Activated naive CD4-positive, alpha-beta T cell (primary cell): ENCODE measurements at places on chromosomes 7 and 10.

GRCh38 chr10:78342827-78343653 lies 309.4 kb downstream of the RPS24 start:
- no peak for DNase-seq

DNA sequence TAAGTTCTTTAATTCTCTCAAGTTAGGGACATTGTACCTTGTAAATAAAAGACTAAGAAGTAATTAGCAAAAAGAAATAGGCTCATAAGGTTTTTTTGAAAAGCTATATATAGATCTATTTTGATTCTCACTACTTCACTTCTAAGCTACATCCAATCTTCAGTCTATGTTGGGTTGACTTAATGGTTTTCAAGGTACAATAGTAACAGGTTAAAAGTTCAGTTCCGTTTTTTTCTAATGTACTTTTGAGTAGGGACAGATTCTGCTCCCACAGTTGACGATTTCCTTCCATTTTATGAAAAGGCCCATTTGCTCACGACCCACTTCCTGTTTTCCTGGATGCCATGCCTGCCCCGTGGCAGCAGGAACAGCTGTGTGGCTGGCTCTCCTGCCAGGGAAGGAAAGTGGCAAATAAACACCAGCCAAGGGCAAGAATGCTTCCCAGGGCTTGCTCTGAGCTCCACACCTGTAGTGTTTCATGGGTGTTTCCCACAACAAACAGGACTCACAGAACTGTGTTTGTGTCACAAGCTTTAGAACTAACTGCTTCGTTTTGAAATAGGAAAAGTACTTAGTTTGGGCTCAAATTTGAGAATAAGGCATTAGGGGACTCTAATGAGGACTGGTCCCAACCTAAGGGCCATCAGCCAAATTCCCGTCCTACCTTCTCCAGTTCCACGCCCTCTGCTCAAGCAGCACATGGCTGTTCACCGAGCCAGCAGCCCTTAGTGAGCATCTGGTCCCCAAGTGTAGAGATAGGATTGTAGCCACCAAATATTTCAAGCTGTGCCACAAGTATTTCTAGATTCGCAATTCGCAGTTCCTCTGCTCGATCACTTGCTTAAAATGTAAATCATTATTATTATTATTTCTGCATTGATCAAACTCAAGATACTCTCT lies 240.7 kb downstream of the COBL start:
- DNase-seq, result no peak

DNA sequence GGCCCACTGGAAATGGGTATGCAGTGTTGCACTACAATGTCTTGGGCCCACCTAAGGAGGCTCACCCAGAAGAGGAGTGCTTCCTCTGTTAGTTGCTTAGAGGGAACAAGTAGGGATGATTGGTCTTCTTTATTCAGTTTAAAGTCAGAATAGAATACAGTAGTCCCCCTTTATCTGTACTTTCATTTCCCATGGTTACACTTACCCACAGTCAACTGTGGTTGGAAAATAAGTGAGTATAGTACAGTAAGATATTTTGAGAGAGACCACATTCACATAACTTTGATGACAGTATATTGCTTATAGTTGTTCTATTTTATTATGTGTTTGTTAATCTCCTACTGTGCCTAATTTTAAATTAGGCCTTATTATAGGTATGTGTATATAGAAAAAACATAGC lies 151.4 kb downstream of the COL28A1 start:
- DNase-seq, result no peak

GRCh38 chr10:79353000-79353406 lies 5.7 kb downstream of the PPIF start:
- no peak for DNase-seq

DNA sequence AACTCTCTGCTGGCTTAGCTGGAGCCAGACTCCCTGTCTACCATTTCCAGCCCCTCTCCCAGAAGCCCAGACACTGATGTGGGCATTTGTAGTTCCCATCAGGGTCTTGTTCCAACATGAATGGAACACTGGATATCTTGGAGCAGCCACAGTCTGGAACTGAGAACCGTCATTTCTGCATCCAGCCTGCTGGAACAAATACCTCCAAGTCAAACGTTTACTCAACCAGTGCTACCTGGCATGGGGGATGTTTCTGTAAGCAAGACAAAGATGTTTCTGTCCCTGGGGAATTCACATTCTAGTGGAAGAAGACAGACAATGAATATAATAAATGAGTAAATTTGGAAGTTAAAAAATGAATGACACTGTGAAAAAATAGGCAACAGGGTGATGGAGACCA lies 70.8 kb upstream of the ZNF438 start:
- DNase-seq, result no peak

DNA sequence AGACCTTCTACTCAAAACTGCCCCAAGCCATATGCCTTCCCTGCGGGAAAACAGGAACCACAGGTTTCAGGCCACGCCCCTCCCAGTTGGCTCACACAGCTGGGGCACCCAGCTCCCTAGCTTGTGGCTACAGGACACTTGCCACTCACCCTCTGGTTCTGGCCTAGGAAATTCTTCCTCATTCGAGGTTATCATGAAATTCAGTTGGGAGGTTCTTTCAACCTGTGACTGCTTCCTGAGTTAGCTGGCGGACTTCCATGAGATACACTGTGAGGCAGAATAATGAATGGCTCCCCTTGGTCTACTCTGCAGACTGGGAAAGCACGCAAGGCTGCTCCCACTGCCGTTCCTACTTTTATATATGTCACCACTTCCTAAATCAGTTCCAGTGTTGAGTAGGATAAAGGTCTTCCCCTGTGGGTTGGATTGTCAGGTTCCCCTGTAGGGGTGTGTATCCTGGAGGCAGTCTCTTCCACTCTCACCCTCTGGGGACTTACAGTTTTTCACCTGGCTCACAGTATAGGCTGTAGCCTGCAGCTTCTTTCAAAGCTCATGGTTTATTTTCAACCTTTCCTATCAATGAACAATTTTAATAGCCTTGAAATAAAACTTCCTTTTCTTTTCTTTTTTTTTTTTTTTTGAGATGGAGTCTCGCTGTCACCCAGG lies 37.0 kb downstream of the GPR22 start:
- DNase-seq, result no peak

DNA sequence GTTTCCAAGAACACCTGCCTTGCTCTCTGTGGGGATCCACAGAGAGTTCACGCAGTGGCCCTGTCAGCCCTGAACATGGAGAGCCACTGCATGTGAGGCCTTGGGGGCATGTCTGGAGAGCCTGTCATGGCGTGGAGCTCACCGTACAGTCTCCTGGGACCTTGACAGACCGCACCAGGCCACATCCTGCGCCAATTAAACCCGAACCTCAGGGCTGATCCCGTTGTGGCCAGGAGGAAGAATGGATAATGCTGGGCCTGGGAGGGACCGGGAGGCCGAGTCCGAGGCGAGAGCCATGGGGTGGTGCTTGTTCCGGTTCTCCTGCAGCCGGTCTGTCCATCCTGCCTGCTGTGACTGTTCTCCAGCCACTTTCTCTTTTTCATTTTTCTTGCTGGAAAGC lies 68.7 kb downstream of the DNAJB6 start:
- no peak for DNase-seq

GRCh38 chr7:91280185-91280584 lies 16.0 kb downstream of the FZD1 start:
- DNase-seq, result no peak

GRCh38 chr7:147569116-147569913 lies 1021.3 kb upstream of the C7orf33 start:
- DNase-seq, result no peak

DNA sequence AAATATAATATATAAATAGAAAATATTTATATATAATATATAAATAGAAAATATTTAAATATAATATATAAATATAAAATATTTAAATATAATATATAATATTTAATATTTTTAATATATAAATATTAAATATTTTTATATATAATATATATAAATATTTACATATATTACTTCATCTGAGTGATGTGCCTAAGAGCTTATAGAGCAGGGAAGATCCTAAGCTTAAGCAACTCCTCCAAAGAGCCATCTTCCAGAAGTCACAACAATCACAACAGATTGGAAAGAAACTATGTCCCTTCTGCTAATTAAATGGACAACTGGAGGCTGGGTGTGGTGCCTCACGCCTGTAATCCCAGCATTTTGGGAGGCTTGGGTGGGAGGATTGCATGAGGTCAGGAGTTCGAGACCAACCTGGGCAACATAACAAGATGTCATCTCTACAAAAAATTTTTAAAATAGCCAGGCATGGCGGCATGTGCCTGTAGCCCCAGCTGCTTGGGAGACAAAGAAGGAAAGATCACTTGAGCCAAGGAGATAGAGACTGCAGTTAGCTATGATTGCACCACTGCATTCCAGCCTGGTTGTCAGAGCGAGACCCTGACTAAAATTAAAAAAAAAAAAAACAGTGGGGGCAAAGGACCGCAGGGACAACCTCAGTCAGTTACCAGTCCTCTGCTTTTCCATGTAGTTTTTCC lies 198.7 kb downstream of the SKIDA1 start:
- no peak for DNase-seq

DNA sequence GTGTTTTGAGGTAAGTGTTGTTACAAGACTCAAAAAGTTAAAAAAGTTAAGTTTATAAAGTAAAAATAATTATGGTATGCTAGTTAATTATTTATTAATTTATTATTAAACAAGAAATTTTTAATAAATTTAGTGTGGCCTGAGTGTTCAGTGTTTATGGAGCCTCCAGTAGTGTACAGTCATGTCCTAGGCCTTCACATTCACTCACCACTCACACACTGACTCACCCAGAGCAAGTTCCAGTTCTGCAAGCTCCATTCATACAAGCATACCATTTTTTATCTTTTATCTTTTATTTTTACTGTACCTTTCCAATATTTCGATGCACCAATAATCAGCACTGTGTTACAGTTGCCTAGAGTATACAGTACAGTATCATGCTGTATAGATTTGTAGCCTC lies 381.2 kb upstream of the MGMT start:
- DNase-seq, result no peak

DNA sequence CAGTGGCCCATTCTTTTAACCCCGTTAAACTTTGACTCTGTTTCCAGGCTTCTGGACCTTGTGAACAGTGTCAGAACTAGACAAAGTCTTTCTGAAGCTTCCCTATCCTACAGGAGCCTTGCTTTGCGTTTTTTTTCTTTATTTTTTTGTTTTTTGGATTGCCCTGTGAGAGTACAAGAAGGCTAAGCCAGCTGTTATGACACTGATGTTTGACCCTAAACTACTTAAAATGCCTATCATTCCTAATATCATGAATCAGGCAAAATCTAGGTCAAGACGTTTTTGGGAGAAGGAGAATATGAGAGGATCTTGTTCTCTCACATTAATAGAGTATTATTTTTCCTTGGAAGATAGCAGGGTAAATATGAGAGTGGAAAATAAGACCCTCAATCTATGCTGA lies 79.8 kb downstream of the EPDR1 start:
- no peak for DNase-seq

- DNase-seq, result no peak
Observed at GRCh38 chr10:6819301-6819700, 239.2 kb upstream of the PRKCQ start.

DNA sequence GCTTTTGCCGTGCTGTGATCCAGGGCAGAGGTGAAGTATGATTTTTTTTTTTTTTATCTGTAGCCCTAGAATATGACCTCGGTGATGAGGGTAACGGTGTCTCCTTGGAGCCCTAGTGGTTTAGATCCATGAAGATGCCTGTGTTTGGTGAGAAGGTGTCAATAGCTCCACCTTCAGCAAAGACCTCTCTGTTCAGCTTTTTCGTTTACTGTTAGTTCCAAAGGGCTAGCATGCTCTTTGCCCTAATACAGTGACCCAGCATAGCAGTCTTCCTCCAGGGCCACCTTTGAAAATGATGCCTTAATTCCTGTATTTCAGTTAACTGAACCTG lies 746 bp upstream of the MRPS16 start:
- no peak for DNase-seq

- DNase-seq, result no peak
Observed at GRCh38 chr10:22259280-22259679, 41.5 kb upstream of the EBLN1 start.

DNA sequence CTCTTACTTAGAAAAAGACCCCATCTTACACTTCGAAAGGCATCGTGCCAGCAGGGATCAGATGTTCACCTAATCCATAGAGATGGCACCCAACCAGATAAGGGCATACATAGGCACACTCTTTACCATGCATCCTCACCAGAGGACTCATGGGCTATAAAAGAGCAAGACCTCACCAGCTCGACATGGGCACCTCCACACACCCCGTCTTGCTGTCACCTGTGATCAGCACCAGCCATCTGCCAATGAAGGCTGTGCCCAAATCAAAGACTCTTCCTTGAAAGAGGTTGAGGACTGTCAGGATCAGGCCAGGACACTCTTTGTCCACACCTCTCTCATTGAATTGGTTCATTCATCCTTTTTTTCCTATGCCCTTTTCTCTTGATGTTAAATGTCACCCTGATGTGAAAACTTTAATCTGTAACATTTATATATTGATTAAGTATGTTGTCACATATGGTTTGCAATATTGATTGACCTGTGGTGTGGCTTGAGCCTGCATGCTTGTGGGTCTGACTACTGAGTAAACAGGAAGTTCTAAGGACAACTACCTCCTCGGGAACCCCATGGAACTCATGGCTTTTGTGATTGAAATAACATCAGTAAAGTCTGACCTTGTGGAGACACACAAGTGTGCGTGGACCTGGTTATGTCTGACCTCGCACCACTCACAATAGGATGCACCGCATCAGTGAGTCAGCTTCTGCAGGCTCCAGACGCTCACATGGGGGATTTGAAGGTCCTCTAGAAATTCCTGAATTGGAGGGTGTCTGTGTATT lies 75.5 kb downstream of the HTR5A start:
- no peak for DNase-seq

- DNase-seq, result no peak
Observed at GRCh38 chr10:23408330-23408976, 30.4 kb upstream of the OTUD1 start.

DNA sequence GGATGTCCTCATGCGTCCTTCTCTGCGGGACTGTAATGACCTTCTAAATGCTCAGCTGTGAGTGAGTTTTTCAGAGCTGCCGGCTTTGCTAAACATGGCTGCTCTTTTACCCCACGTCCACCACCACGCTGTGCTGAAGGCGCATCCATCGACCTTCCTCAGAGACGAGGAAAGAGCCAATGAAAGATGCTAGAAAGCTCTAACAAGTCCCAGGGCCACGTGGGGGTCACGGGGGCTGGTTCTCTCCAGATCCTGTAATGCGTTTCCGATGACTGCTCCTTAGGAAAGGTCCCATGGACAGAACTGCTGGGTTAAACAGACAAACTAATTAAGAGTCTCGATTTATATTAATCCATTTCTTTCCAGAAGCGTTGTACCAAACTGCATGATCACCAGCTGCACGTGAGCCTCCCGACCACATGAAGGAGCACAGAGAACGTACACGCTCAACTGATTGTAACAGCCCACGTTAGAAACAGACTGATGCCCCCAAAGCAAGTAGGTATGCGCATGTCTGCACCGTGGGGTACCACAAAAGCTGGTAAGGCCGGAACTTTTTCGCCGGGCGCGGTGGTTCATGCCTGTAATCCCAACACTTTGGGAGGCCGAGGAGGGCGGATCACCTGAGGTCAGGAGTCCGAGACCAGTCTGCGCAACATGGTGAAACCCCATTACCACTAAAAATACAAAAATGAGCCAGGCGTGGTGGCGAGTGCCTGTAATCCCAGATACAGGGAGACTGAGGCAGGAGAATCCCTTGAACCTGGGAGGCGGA lies 109.6 kb downstream of the TCERG1L start:
- DNase-seq, result no peak
